ENCODE measurements at places on chromosomes 12 and 14. TPM values are rescaled to one million over a fixed set of nuclear protein-coding genes. Genes with fewer than 3 reads are reported as not detected.

Gene ADGRD1
- total RNA-seq = 54.6 TPM

Gene AQP5
- total RNA-seq = not detected

Gene PIWIL1
- not detected for total RNA-seq

Gene MIP
- 0.48 TPM for total RNA-seq

Gene HOXC6
- total RNA-seq = 0.43 TPM

Gene ANKRD33
- total RNA-seq = not detected

Gene SSPN
- 118 TPM for total RNA-seq

Gene PLEK2
- 0.40 TPM for total RNA-seq

Gene NELL2
- total RNA-seq = 1.3 TPM

Gene C14orf132
- 18.9 TPM for total RNA-seq

Gene IFI27
- total RNA-seq = 147 TPM

Gene ZBTB42
- 8.6 TPM for total RNA-seq

Gene NGB
- total RNA-seq = not detected

Gene PAPLN
- 1.3 TPM for total RNA-seq

Gene THAP2
- 7.8 TPM for total RNA-seq

Gene SDR9C7
- 0.27 TPM for total RNA-seq

Gene STAC3
- 0.94 TPM for total RNA-seq

Gene ASIC1
- 0.30 TPM for total RNA-seq

Gene RAB3IP
- total RNA-seq = 30.3 TPM

Gene DRAM1
- total RNA-seq = 5.4 TPM

Gene VAMP1
- total RNA-seq = 4.1 TPM

Gene TSHR
- total RNA-seq = not detected

Gene GSG1
- total RNA-seq = not detected

Gene GPR137C
- 1.5 TPM for total RNA-seq

Gene ARHGEF25
- 15.0 TPM for total RNA-seq

Gene LMO3
- total RNA-seq = 0.38 TPM

Gene PTPN21
- 56.8 TPM for total RNA-seq

Gene LRRC43
- 0.43 TPM for total RNA-seq

Gene DYRK2
- 56.0 TPM for total RNA-seq

Gene OR6C68
- not detected for total RNA-seq

Gene SAMD15
- 0.11 TPM for total RNA-seq

Gene MAP3K9
- total RNA-seq = 1.5 TPM

Gene DIO3
- not detected for total RNA-seq

Gene KLRF2
- total RNA-seq = not detected

Gene ACTR10
- 68.5 TPM for total RNA-seq

Gene RNU4-1
- total RNA-seq = 3,560 TPM

Gene PSMA3
- 118 TPM for total RNA-seq

Data from cardiac septum (tissue), 1 donor.